ENCODE measurements at places on chromosomes 16 and 17.

DNA sequence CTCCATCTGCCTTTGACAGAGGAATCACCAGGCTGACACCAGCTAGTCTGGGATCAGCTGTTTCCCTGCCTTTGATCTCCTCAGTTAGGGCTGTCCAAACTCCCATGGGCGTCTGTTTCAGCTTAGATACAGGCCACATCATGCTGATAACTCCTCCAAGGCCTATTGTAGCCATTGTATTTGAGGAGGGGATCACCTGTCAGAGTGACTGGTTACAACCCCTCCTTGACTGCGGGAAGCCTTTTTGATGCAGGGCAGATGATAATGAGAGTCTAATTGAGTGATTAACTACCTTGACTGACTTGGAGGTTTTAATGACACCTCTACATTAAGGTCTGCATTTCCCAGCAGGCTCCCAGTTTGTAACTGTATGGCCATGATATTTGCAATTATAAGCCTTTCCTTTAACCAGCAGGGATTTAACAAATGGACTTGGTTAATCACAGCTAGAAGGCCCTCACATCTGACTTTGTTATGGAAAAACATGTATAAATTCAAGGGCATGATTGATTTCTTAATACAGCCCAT is 863.5 kb downstream of the KCNJ2 start:
- DNase-seq, result no peak
- no peak overlapping the region for H3K27ac ChIP-seq
- no peaks in the 10 kb centered on the region for H3K4me1 ChIP-seq
- H3K4me3 ChIP-seq, result no peak overlapping the region
- no peaks in the 10 kb centered on the region for H3K27me3 ChIP-seq
- no peaks in the 10 kb centered on the region for H3K36me3 ChIP-seq

DNA sequence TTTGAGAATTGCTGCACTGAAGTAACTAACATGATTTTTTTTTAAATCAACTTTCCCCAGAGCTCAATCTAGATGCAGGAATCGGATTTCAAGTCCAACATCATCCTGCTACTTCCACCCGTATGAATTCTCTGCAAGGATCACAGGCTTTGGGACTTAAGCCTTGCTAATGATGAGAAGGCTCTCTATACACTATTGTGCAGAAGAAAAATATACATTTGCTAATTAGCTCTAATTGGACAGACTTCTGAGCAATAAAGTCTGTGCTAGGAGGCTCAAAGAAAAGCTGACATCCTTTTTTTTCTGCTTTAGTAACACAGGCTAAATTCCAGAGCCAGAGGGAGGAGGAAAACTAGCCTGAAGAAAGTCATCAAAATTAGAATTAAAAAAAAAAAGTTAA is 433.6 kb downstream of the PMP22 start:
- no peak for DNase-seq
- peaks cover 6% of the 10 kb centered on the region for H3K27me3 ChIP-seq
- peaks cover 12% of the 10 kb centered on the region for H3K4me1 ChIP-seq
- H3K36me3 ChIP-seq, result no peaks in the 10 kb centered on the region
- no peak overlapping the region for H3K27ac ChIP-seq

GRCh38 chr17:17779015-17779611 is 57.7 kb downstream of the SREBF1 start:
- peaks cover 13% of the 10 kb centered on the region for H3K27me3 ChIP-seq
- H3K4me1 ChIP-seq, result peaks cover 13% of the 10 kb centered on the region
- DNase-seq, result no peak
- H3K4me3 ChIP-seq, result no peak overlapping the region
- no peak overlapping the region for H3K27ac ChIP-seq

GRCh38 chr17:62566996-62567578 is 60.4 kb upstream of the MRC2 start:
- H3K36me3 ChIP-seq, result peaks cover 49% of the 10 kb centered on the region
- H3K4me1 ChIP-seq, result no peaks in the 10 kb centered on the region
- no peaks in the 10 kb centered on the region for H3K27me3 ChIP-seq
- H3K27ac ChIP-seq, result peak overlapping the region; percentile 25
- no peak for DNase-seq
- H3K4me3 ChIP-seq, result no peak overlapping the region

DNA sequence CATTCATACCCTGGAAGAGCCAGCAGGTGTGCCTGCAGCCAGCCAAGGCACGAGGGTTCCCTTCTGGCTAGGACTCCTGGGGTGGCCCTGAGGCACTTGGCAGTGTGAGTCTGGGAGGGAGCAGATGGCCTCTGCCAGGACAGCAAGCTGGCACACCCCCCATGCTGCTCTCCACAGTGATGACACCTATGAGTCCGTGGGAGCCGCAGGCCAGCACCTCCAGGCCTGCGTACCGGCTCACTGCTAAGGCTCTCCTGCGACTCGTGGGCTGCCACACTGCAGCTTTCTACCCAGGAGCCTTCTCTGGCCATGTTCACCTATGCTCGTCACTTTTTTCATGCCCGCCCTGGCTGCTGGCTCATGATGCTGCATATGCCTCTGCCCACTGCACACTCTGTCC is 68.1 kb downstream of the NDEL1 start:
- peak overlapping the region; percentile 43 for H3K27ac ChIP-seq
- no peaks in the 10 kb centered on the region for H3K36me3 ChIP-seq
- H3K4me3 ChIP-seq, result no peak overlapping the region
- no peaks in the 10 kb centered on the region for H3K27me3 ChIP-seq
- peaks cover 4% of the 10 kb centered on the region for H3K4me1 ChIP-seq
- no peak for DNase-seq

GRCh38 chr17:45256114-45256966 is 5.6 kb downstream of the SPATA32 start:
- no peaks in the 10 kb centered on the region for H3K27me3 ChIP-seq
- peaks cover 14% of the 10 kb centered on the region for H3K36me3 ChIP-seq
- H3K27ac ChIP-seq, result peak overlapping the region; percentile 78
- peak; percentile 35 for DNase-seq
- peak overlapping the region; percentile 45 for H3K4me3 ChIP-seq
- peaks cover 65% of the 10 kb centered on the region for H3K4me1 ChIP-seq

- H3K27me3 ChIP-seq, result peaks cover 2% of the 10 kb centered on the region
- no peak overlapping the region for H3K27ac ChIP-seq
- H3K36me3 ChIP-seq, result no peaks in the 10 kb centered on the region
- DNase-seq, result no peak
- H3K4me1 ChIP-seq, result no peaks in the 10 kb centered on the region
These were observed 27.7 kb downstream of the PPM1E start for GRCh38 chr17:58783380-58783779.

DNA sequence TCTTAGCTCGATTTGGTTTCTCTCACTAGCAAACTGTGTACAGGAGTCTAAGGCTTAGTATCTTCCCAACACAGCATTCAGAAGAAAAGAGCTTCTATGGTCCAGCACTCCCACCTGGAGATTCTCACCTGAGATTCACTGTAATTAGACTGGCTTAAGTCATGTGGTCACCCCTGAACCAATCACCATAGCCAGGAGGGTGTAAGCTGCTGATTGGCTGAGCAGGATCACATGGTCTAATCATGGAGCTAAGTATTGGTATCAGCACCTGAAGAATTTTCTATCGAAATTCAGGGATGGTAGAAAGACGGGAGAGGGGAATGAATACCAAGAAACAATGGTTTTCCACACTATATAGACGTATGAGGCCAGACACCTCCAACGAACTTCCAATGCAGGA is 359.8 kb upstream of the ERCC4 start:
- no peak overlapping the region for H3K4me3 ChIP-seq
- H3K4me1 ChIP-seq, result no peaks in the 10 kb centered on the region
- H3K27ac ChIP-seq, result no peak overlapping the region
- H3K36me3 ChIP-seq, result no peaks in the 10 kb centered on the region
- H3K27me3 ChIP-seq, result no peaks in the 10 kb centered on the region

- peaks cover 14% of the 10 kb centered on the region for H3K4me1 ChIP-seq
- H3K27me3 ChIP-seq, result no peaks in the 10 kb centered on the region
- H3K36me3 ChIP-seq, result peaks cover 23% of the 10 kb centered on the region
- no peak overlapping the region for H3K27ac ChIP-seq
- H3K4me3 ChIP-seq, result no peak overlapping the region
These were observed 37.6 kb upstream of the LGALS9 start for GRCh38 chr17:27593232-27593856.

- H3K4me3 ChIP-seq, result no peak overlapping the region
- peaks cover 87% of the 10 kb centered on the region for H3K36me3 ChIP-seq
- H3K27me3 ChIP-seq, result no peaks in the 10 kb centered on the region
- DNase-seq, result no peak
These were observed 51.8 kb upstream of the ENDOV start for GRCh38 chr17:80363120-80363515.

DNA sequence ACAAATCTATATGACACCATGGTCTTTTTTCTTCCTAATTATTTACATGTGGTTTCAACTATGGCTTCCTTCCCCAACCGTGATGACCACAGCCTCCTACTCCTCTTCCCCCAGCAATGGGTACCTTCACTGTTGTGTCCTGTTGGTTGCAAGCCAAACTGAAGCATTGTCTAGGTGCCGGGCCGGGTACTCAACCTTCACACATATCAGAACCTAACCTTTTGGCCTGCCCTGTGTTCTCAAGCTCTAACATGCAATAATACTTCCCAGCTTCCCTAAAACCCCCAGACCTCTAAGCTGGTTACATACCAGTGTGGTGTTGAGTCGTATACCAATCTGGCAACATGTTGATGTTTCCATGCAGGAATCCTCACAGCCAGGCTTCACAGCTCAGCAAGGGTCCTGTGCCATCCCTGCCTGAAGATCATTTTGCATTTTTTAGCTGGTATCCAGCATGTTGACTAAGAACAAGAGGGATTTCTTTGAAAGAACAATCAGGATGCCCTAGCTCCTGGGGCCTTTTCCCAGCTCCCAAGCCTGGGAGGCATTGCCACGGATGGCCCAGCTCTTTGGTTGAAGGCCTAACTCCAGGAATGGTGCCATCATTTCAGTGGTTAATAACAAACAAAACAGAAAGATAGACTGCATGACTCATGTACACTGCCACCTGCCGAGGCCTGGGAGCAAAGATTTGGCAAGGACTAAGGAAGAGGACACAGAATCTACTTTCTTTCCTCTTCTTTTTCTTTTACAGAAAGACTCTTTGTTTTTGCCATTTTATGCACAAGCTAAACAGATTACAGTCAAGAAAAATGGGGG is 373.7 kb upstream of the SALL1 start:
- H3K4me3 ChIP-seq, result no peak overlapping the region
- no peaks in the 10 kb centered on the region for H3K27me3 ChIP-seq
- no peaks in the 10 kb centered on the region for H3K36me3 ChIP-seq
- no peak overlapping the region for H3K27ac ChIP-seq
- H3K4me1 ChIP-seq, result no peaks in the 10 kb centered on the region
- DNase-seq, result no peak

- H3K27ac ChIP-seq, result no peak overlapping the region
- no peak overlapping the region for H3K4me3 ChIP-seq
- H3K36me3 ChIP-seq, result no peaks in the 10 kb centered on the region
- peaks cover 68% of the 10 kb centered on the region for H3K27me3 ChIP-seq
- no peak for DNase-seq
These were observed 2.3 kb upstream of the MT1M start for GRCh38 chr16:56630134-56630533.

- H3K4me1 ChIP-seq, result peaks cover 25% of the 10 kb centered on the region
- H3K4me3 ChIP-seq, result no peak overlapping the region
- DNase-seq, result peak; percentile 58
- no peaks in the 10 kb centered on the region for H3K27me3 ChIP-seq
- H3K36me3 ChIP-seq, result peaks cover 86% of the 10 kb centered on the region
- H3K27ac ChIP-seq, result peak overlapping the region; percentile 83
These were observed 28.3 kb downstream of the TTC19 start for GRCh38 chr17:16027708-16028584.

DNA sequence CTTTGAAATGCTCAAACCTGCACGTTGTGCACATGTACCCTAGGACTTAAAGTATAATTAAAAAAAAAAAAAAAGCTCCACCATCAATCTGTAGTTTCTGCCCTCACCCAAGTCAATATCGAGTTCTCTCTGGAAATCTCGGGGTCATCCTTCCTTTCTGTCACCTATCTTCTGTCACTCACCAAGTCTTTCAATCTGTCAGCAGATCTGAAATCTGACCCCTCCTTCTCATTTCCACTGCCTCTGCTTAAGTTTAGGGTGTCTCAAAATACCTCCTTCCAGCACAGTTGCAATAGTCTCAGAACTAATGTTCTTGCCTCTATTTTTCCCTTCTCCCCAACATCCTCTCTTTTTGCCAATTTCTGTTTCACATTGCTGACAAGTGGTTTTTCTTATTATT is 32.3 kb downstream of the FTO start:
- H3K36me3 ChIP-seq, result no peaks in the 10 kb centered on the region
- no peak overlapping the region for H3K27ac ChIP-seq
- no peak overlapping the region for H3K4me3 ChIP-seq
- H3K27me3 ChIP-seq, result no peaks in the 10 kb centered on the region
- no peak for DNase-seq

DNA sequence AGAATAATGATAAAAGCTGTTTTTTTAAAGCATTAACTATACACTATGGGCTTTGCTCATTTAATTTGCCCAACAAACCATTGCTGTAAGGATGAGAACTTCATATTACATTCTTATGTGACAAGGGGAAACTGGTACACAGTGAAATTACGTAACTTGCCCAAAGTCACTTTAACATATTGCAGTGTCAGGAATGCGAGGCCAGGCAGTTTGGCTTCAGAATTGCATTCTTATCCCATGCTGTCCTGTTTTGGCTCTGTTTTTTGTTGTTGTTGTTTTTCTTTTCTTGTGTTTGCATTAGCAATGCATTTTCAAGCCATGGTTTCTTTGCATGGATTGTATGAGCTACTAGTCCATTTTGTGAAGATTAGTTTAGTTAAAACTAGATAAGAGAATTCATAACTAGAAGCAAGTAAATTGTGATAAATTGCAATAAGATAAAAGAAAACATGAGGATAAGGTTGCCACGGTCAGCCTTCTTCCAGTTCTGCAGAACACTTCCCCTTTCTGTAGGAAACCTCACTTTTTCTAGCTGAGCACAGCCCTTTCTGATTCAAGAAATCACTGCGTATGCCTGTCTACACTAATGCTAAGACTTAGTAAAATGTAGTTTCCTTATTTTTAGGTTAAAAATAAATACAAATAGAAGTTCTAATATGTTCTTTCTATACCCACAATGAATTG is 221.3 kb upstream of the KCNJ16 start:
- H3K4me1 ChIP-seq, result no peaks in the 10 kb centered on the region
- H3K27ac ChIP-seq, result no peak overlapping the region
- no peak overlapping the region for H3K4me3 ChIP-seq
- DNase-seq, result no peak

GRCh38 chr17:66777689-66778225 is 57.2 kb upstream of the CACNG5 start:
- no peak overlapping the region for H3K27ac ChIP-seq
- no peaks in the 10 kb centered on the region for H3K27me3 ChIP-seq
- no peak overlapping the region for H3K4me3 ChIP-seq
- H3K4me1 ChIP-seq, result no peaks in the 10 kb centered on the region
